ENCODE measurements at places on chromosomes 7 and 10.

DNA sequence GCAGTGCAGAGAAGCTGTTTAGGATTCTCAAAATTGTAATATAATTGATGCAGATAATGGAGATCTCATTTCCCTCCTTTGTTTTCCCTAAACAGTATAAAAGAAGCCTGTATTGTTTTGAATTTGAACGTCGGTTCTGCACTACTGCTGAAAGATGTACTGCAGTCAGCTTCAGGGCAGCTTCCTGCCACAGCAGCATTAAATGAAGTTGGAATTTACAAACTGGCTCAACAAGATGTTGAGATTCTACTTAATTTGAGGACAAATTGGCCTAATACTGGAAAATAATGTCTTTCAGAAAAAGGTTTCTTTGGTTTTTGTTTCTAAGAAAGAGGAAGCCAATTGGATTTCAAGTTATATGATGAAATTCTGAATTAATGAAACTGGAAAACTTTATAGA lies 14.3 kb downstream of the EFCAB10 start:
- no peak for DNase-seq

DNA sequence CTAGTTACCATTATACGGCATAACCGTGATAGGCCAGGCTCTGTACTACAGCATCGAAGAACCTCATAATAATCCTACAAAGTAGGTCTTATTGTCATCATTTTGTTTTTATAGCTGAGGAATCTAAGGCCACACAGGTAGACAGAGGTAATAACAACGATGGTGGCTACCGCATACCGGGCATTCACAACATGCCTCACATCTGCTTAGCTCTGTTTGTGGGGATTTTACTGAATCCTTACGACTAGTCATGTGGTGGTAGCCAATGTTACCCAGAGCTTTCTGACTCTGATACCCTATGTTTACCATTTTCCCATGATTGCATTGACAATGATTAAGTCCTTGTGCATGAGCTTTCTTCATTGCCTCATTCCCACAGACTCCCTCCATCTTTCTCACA lies 269.4 kb downstream of the TCF7L2 start:
- DNase-seq = no peak

- no peak for DNase-seq
These were observed 29.7 kb downstream of the PLXNA4 start for GRCh38 chr7:132546366-132547127.

GRCh38 chr7:607938-608337 lies 88.3 kb upstream of the PDGFA start:
- no peak for DNase-seq

DNA sequence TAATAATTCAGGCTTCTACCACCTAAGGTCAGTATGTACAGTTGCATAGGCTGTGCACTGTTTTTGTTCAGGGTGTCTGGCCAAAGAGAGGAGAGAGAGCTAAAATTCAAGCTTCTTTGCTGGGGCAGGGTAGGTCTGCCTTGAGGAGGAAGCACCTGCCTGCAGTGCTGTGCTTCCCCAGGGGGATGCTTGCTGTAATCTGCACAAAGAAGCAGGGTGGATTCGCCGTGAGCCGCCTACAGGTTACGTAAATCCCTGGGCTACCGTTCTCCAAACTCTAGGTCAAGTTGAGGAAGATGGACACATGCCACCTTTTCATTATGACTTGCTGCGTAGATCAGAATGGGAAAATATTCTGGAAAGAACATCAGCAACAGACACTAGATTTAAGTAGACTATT lies 543.3 kb downstream of the TNS3 start:
- DNase-seq = no peak

DNA sequence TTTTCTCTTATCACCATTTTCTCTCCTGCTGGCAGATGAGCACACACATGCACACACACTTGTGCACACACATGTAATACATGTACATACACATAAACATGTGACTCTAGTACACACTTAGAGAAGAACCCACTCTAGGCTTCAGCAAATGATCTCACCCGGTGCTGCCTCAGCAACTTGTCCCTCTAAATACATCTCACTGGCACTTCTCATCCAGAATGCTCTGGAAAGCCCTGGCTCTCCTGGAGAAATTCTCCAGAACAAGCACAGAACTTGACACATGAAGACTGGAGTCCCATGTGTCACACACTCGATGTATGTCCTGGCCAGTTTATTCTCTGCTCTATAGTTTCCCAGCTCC lies 254.9 kb downstream of the ELMO1 start:
- DNase-seq = no peak

DNA sequence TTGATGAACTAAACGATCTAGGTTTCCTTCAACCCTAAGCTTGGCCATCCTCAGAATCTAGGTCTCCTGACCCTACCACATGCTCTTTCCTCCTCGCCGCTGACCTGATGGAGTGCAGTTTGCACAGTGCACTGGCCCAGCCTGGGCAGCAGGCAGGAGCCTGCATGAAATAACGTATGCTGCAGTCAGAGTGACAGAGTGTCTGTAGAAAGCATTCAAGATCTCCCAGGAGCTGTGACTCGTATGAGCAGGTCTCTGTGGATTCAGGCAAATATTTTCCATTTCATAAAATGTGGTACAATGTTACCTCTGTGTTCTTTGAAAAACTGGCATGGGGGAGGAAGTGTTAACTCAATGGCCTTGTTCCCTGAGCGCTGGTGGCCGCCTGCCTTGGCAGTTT lies 441.8 kb downstream of the RPS24 start:
- DNase-seq = no peak

- DNase-seq = no peak
These were observed 495.1 kb downstream of the AUTS2 start for GRCh38 chr7:70093205-70093904.

Measured in fibroblast of gingiva (primary cell).